ENCODE measurements at places on chromosomes 2 and 18.

DNA sequence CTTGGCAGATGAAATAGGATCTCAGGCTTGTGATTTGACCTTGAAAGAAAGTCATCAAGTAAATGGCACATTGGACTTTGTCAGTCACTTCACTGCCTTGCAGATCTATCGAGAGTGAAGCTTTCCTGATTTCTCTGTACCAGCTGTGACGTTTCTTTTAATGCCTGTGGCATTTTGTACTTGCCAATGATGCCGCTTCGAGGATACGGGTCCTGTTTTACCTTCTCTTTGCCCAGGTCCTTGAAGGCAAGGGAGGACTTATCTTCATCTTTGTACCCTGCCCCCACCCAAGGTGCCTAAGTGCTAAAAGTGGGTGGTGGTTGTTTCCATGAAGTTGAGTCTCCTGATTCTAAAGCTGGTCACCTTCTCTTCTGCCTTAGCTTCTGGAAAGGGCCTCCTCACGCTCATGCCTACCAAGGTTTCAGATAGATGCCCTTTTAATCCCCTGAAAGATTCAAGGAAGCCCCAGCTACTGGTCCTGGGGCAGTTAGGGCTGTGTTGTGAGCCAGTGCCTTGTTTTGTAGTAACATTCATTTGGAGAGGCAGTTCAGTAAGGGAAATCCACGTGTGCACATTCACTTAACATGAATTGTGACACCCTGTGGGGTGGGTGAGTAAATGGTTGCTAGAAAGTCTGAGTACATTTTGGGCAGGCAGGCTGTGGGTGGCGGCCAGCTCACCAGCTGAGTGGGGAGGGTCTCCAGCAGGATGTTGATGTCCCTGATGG, 6.1 kb downstream of the LBH start:
- no peak for DNase-seq

DNA sequence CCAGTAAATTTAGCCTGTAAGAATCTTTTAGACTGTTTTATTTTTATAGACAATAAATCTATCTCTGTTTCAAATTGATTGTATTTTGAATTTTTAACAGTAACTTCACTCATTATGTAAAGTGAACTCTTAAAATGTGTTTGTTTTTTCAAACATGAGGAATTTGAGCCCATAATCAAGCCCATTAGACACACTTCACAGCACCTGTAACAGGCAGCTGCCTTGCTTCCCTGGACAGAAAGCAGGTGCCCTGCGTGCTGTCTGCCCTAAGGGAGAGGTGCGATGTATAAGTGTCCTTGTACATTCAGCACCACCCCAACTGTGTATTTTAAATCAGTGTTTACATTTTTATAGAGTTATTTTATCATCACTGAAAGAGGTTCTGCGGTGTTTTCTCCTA, 186.5 kb upstream of the TPO start:
- DNase-seq, result no peak

- DNase-seq, result no peak
Measured at GRCh38 chr2:109438773-109439389, 174.9 kb downstream of the SEPTIN10 start.

GRCh38 chr2:42725657-42726056, 38.3 kb downstream of the OXER1 start:
- no peak for DNase-seq

- DNase-seq, result no peak
Measured at GRCh38 chr2:189104934-189105333, 74.6 kb downstream of the COL5A2 start.

- no peak for DNase-seq
Measured at GRCh38 chr18:65994302-65994701, 243.5 kb downstream of the CDH7 start.

GRCh38 chr2:143229952-143230351, 100.7 kb downstream of the ARHGAP15 start:
- DNase-seq, result no peak

DNA sequence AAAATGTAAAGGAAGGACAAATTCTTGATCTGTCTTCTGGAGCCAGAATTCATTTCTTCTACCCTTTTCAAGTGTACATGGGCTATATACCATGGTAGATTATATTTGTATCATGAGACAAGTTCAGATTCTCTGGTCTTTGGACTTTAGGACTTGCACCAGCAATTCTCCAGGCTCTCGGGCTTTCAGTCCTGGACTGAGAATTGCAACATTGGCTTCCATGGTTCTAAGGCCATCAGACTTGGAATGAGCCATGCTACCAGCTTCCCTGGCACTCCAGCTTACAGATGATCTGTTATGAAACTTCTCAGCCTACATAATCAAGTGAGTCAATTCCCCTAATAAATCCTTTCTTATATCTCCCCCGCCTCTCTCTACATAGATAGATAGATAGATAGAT, 33.3 kb downstream of the SRD5A2 start:
- no peak for DNase-seq

GRCh38 chr2:111072220-111072871, 48.4 kb upstream of the BCL2L11 start:
- DNase-seq, result no peak

GRCh38 chr2:230972046-230972445, 23.9 kb upstream of the SPATA3 start:
- no peak for DNase-seq

GRCh38 chr18:48191494-48191893, 217.7 kb downstream of the ZBTB7C start:
- DNase-seq, result no peak

DNA sequence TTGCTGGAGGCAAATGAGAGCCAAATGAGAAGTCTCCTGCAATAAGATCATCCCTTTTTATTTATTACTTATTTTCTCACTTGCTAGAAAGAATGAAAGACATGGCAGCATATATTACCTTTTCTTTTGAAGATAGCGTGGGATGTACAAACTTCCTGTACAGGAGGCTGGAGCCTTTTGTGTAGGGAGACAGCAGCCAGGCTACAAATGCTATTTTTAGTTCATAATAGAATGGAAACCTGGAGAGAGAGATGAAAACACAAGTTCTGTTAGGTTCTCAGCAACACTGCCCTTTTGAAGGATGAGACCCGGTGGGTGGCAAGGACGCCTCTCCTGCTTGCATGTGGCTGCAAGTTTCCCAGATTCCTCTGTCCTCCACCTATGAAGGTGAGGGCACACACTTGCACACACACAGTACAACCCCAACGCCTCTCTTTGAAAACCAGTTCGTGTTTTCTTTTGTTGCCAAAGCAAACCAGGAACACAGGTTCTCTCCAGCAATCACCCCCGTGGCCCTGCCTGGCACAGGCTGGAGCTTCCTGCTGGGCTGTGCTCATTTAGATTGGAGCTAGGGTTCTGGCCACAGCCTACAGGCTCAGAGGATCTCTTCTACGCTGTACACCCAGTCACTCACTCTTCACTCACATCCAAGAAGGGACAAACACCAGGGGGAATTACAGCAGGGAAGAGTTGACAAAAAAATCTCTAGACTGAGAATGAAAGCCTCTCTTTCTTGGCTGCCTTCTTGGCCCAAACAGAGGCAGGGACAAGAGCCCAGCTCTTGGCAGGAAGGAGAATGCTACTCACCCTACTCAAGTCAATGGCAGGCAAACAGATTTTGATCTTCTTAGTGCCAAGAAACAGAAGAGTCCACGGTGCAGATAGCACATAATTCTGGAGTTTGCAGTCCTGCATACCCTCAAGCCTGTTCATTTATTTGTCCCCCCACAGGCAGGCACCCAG, 55.6 kb downstream of the MRPL35 start:
- no peak for DNase-seq

GRCh38 chr18:48826271-48826670, 124.5 kb downstream of the SMAD7 start:
- no peak for DNase-seq

DNA sequence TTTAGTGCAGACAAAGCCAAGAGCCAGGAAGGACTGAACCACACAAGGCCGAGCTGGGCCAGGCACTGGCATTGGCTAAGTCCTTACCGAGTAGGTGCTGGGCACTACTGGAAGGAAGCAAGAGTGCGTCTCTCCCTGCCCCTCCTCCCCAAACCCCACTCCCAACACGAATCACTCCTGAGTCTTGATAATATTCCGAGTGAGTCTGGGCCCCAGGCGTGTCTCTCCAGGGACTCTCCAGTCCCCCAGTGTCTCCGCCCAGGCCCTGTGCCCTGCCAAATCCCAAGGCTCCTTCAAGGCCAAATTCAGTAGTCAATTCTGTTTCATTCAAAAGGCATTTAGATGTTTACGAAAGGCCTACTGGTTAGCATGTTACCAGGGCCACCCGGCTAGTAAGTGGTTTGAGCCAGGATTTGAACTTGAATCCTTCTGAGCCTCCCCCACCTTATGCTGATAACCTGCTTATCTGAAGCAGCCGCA, 82.8 kb downstream of the GLI2 start:
- DNase-seq, result no peak

DNA sequence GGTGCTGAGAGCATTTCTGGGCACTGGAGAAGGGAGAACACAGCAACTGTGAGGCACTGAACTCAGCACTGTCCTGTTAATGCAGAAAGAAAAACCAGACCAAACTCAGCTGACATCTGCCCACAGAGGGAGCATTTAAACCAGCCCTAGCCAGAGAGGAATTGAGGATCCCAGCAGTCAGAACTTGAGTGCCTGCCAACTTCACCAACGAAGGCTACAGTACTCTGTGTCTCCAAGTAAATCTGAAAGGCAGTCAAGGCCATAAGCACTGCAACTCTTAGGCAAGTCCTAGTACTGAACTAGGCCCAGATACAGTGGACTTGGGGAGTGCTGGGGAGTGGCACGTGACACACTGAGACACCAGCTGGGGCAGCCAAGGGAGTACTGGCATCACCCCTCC, 176.2 kb upstream of the ZC3H15 start:
- DNase-seq, result no peak

GRCh38 chr2:23566241-23567142, 181.5 kb downstream of the KLHL29 start:
- DNase-seq, result peak; percentile 2

DNA sequence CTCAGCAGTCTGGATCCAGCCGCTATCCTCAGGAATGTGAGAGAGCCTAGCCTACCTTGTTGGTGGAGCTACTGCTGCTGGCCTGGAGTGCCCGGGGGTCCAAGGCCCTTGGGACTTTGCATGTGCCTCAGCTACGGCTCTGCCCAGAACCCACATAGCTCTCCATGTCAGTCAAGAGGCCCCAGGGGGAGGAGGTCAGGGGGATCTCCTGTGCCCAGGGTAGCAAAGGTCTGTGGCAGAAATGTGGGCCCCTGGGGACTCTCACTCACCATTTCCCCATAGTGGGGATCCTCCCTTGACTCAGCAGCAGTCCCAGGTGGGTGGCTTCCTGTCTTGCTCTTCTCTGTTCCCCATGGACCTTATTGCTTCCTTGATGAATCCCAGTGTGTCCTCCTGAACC, 342.7 kb upstream of the CHAC2 start:
- DNase-seq, result no peak

DNA sequence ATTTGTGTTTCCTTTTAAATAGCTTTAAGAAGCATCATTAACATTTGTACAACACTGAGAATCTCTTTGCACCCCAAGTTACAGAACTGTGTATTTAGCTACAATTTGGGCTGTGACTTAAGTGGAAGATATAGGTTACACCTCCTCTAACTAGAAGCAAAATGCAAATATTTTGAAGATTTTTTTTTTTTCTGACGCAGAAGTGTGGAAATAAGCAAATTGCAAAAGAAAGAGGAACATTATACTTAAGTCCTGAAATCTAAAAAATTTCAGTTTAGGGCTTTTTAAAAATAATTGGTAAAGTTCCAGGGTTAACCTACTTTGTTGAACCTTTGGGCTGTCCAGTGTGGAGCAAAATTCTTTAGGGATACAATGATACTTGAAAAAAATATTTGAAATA, 41.4 kb upstream of the RBMS1 start:
- DNase-seq, result no peak

DNA sequence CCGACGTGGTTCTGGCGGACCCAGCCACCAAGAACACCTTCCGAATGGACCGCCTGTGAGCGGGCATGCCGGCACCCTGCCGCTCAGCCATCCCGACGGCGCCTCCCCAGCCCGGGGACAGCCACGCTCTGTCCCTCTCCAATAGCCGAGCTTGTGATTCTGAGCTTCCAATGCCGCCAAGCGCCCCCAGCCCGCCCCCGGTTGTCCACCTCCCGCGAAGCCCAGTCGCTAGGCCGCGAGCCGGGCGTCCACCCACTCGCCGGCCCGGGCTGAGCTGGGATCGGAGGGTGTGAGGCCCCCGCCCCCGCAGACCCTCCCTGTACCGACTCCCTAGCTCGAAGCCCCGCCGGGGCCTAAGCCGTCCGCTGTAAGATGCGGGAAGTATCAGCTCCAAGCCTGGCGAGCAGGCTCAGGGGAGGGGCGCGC, 1195.1 kb upstream of the CHAC2 start:
- no peak for DNase-seq

- DNase-seq, result no peak
Measured at GRCh38 chr2:37098416-37099118, 14.2 kb downstream of the GPATCH11 start.

DNA sequence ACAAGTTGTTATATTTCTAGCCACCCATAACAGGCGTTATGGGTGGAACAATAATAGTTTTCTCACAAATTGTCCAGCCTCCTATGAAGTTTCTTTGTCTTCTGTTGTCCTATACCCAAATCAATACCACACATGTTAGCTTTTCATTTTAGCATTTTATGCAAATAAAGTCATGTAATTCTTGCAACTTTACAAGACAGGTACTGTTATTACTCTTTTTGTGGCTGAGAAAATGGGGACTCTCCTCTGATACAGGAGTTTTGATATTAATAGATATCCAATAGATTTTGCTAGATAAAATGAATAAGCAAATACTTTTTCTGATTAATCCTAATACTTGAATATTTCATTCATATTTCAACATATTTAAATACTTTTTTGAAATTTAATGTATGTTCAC, 151.0 kb downstream of the PMAIP1 start:
- no peak for DNase-seq

DNA sequence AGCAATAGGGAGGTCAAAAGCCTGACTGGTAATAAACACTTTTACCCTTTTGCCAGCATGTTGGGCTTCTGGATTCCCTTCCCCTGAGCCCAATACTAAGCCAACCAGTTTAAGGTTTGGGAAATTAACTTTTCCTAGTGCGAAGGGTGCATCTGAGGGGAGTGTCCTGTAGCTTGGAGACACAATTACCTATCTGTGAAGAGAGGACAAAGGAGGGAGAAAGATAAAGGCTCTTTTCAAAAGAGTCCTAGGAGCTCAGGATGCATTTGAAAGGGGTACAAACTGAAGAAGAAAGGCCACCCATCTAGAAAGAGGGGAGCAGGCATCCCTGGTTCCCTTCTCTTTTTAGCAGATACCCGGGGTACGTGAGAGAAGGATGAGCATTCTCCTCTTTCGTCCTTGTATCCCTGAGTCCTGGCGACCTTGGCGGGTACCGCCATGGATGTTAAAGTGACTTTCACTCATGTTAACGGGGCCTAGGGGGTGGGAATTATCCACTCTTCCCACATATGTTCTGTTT, 25.1 kb downstream of the C18orf54 start:
- no peak for DNase-seq

GRCh38 chr2:240601831-240602160, 15.3 kb downstream of the CAPN10 start:
- no peak for DNase-seq

DNA sequence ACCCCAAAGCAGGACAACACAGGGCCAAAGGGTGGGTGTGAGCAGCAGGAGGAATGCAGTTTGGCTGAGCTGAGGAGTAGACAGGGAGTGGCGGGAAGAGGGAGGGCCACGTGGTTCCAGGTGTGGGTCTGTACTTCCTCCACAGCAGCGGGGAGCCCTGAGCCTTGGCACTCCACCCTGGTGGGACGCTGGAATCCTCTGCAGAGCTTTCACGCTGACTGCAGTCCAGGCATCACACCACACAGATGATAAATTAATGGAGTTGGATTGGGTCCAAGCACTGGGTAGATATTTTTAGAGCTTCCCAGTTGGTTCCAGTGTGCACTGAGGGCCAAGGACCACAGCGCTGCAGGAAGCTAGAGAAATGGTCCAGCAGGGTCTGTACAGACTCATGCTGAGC, 67.0 kb upstream of the TMEM200C start:
- DNase-seq, result no peak

All from AML-193 (cell line).